ENCODE measurements at places on chromosomes 7 and 10.

DNA sequence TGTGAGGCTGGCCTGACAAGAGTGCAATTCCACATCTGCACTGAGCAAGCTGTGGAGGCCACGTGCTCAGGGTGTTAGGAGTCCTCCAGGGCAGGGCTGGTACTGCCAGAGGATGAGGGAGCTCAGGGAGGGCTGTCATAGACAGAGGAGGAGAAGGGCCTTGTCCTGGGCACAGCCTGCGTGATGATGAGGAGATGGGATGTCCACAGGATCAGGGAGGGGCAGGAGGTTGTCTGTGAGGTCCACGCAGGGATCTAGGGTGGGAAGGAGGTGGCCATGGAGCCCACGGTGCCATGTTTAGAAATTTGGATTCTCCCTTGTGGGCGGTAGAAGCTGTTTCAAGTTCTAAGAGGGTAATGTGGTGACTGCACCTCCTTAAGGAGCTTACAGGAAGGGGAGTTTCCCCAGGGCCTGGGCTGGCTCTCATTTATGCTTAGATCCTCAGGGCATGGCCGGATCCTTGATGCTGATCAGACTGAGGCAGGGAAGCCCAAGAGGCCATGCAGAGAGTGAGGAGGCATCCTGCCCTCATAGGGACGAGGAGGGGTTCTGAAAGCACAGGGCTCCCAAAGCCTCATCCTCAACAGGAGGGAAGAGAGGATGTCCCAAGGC is 30.3 kb downstream of the CHAT start:
- no peak for DNase-seq

DNA sequence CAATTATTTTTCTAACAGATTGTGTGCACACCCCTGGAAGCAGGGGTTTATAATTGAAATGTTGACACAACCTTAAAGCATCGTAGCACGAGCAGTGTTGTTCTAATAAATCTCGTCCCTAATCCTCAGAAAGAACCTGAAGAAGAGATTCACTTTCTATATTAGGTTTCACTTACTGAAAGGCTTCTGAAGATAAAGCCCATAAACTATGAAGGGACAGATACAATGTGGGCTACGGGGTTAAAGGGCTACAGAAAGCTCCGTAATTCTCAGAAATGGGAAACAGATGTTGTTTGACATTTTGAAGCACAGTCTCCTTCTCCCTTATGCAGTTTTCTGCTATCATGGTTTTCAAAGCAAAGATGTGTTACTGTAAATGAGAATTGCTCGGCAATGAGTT is 479.6 kb downstream of the GATA3 start:
- no peak for DNase-seq

DNA sequence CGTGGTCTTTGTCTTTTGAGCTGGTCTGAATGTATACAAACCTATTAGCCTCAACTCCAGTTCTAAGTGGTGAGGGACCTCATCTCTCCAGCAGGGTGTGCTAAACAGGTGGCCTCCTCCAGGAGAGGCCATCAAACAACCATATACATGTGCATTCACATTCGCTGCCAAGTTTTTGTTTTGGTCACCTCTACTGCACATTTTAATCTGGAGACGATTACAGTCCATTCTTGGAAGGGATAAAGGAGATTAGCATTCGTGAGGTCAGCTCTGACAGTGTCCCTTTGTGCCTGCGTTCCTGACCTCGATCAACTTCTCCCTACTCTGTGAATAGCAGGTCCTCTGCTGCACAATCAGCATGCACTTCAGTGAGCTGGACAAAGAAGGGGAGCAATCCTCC is 60.8 kb downstream of the RHOBTB1 start:
- no peak for DNase-seq

GRCh38 chr7:7156663-7157062 is 25.7 kb upstream of the C1GALT1 start:
- no peak for DNase-seq

DNA sequence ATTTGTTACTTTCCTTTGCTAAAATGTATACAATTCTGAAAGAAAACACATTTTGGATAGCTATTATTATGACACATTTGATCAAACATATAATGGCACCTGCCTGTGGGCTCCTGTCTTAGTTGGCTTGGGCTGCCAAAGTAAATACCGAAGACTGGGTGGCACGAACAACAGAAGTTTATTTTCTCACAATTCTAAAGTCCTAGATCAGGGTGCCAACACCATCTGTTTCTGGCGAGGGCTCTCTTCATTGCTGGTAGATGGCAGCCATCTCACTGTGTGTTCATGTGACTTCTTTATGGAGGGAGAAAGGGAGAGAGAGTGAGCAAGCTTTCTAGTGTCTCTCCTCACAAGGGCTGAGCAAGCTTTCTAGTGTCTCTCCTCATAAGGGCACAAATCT is 195.8 kb upstream of the FAM3C start:
- DNase-seq: no peak

- no peak for DNase-seq
Measured at GRCh38 chr7:17530741-17531421, 232.4 kb downstream of the AHR start.

GRCh38 chr7:78714356-78714755 is 739.1 kb downstream of the MAGI2 start:
- no peak for DNase-seq

DNA sequence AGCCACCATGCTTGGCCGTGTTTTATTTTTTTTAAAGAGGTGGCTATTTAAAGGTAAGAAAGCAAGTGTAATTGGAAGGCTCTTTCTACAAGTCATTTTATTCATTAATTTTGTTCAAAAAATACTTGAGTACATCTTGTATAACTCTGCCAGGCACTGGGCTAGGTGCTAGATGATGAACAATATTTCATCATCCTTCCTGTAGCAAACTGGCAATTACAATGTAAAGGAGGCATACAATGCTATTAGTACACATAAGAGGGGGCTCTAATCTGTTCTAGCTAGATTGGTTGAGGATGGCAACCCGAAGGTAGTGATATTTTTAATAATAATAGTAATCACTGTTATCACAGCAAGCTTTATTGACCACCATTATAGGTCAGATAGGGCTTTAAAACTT is 215.5 kb upstream of the KLF14 start:
- DNase-seq: no peak

- no peak for DNase-seq
Measured at GRCh38 chr10:132628966-132629900, 91.6 kb downstream of the INPP5A start.

- no peak for DNase-seq
Measured at GRCh38 chr7:116554436-116554835, 29.6 kb downstream of the CAV1 start.

- no peak for DNase-seq
Measured at GRCh38 chr10:46264737-46265368, 21.9 kb upstream of the ANTXRL start.

GRCh38 chr10:15546606-15547005 is 173.1 kb downstream of the ITGA8 start:
- DNase-seq: no peak

- no peak for DNase-seq
Measured at GRCh38 chr7:66800591-66800990, 60.1 kb downstream of the RABGEF1 start.

- no peak for DNase-seq
Measured at GRCh38 chr7:35728412-35729060, 33.6 kb upstream of the HERPUD2 start.

- no peak for DNase-seq
Measured at GRCh38 chr7:17792075-17792936, 148.0 kb downstream of the SNX13 start.

DNA sequence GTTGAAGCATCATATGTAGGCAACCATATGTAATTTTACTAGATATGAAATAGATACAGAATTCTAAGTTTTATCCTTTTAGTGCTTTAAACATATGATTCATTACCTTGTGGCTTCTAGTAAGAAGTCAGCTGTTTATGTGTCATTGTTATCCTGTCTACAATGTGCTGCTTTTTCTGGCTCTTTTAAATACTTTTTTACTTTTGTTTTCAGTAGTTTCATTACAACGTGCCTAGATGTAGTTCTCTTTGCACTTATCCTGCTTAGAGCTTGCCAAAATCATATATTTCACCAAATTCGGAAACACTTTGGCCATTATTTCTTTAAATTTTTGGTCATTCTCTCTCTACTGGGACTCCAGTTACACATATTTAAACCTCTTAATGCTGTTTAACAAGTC is 26.4 kb downstream of the YAE1 start:
- no peak for DNase-seq

- DNase-seq: no peak
Measured at GRCh38 chr7:98372993-98373392, 27.9 kb downstream of the BAIAP2L1 start.

DNA sequence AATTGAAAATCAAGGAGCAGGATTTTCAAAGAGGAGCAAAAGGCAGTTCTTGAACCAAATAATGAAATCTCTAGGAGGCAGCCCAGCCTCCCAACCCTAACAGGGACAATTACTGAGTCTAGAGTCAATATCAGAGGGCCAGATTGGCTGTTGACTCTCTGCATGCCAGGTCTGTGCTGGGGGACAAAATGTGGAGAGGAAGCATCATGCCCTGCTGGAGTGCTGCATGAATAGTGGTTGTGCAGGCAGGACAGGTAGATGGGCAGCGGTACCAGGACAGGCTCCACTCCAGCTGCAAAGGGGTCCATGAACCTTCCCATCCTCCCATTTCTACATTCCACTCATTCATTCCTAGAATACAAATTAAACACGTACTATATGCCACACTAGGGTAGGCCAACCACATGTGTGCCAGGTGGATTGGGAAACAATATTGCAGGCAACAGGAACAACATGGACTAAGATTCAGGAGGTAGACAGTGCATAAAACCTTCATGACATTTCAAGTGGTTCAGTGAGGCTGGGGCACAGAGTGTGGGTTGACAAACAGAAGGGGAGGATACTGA is 30.4 kb upstream of the MAT1A start:
- DNase-seq: no peak

DNA sequence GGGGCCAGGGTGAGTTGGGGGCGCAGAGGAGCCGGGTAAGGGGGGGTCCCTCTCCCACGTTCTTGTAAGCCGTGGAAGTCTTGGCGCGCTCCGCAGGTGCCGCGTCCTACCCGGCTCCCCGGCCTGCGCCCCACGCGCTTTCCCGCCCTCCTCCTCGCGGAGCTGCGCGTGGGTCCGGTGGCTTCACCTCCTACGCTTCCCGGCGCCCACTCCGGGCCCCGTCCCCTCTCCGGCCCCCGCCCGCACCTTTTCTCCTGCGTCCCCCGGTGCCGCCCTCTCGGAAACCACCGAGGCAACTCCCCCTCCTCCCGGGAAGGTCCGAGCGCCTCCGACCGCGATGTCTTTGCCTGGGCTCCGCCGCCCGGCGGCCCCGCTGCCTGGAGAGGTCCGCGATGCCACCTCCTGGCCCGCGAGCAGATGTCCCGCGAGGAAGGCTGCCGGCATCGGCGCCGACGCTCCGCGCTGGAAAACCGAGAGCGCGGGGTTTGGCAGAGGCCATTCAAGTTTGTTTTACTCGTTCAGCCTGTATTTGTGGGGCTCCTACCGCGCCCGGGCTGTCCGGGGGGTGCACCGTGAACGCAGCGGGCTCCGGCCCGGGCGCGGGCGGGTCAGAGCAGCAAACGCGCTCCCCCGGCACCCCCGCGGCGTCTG is 2.4 kb upstream of the NKX6-2 start:
- no peak for DNase-seq

DNA sequence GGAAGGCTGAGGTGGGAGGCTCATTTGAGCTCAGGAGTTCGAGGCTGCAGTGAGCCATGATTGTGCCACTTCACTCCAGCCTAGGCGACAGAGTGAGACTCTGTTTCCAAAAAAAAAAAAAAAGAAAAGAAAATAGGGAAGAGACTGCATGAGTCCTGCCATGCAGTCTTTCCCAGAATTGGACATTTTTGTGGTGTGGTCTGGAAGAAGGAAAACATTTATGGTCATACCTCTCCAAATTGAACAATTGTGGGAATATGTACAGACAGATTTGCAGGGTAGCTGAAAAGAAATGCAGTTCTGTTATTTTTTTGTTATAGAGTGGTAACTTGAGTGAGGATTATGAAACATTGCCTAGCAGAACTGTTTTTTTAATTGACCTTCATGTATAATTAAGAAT is 198.1 kb downstream of the AUTS2 start:
- no peak for DNase-seq

DNA sequence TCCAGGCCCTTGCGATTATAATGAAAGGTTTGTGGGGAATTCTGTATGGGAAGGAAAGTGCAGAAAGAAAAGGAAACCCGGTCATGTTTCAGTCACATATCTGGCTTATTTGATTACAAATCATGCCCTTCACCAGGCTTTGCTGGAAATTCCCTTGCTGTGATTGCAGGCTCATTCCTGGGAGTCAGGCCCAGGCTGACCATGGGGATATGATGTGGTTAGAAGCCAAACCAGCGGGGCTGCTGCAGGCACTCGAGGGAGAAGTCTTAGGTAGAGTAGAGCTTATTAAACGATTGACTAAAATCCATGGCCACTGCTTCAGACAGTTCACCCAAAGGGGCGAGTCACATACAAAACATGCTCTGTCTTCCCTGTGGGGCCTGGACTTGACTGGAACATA is 16.2 kb downstream of the PKD1L1 start:
- DNase-seq: no peak

DNA sequence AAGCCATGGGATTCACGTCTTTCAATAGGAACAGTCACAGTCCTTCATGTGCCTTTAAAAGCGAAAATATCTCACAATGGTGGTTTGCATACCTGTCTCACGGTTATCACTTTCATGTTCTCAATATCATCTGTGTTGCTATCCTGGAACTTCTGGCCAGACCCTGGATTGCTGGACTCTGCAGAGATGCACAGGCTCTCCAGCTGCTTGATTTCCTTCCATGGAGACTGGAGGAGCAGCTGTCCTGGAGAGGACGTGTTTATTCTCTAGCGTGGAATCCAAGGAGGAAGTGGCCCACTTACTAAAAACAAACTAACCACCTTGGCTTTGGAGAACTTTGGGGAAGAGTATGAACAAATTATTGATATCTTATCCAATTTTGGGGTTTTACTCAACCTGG is 16.5 kb downstream of the BTBD16 start:
- no peak for DNase-seq

- no peak for DNase-seq
Measured at GRCh38 chr7:92641921-92642511, 51.8 kb upstream of the FAM133B start.

DNA sequence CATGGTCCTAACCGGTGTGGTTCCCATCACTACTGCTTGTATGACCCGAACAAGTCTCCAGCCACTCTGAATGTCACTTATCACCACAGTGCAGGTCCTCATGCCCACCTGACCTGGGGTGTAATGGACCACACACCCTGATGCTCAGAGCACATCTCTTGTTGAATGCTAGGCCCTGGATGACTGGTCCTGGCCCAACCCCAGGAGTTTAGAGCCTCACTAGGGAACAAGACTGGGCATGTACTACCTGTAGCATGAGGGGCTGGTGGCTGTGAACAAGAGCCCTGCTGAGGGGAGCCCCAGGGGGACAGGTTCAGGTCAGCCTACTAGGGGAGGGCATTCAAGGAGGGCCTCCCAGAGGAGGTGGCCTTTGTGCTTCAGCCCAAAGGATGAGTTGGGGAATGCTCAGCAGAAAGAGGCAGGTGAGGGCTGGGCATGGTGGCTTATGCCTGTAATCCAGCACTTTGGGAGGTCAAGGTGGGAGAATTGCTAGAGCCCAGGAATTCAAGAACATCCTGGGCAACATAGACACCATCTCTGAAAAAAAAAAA is 31.2 kb downstream of the ZMIZ1 start:
- no peak for DNase-seq

- DNase-seq: no peak
Measured at GRCh38 chr10:12937527-12937926, 64.0 kb downstream of the CCDC3 start.

GRCh38 chr10:11616021-11616420 is 4.6 kb upstream of the USP6NL start:
- no peak for DNase-seq

- no peak for DNase-seq
Measured at GRCh38 chr7:132312531-132313055, 263.7 kb downstream of the PLXNA4 start.
